ENCODE measurements at places on chromosomes 3 and 15. TPM values are rescaled to one million over a fixed set of nuclear protein-coding genes. Genes with fewer than 3 reads are reported as not detected.

Gene RAD51
- 73.2 TPM for total RNA-seq

Gene MYH15
- 1.8 TPM for total RNA-seq

Gene ADPGK
- total RNA-seq = 55.8 TPM

Gene TMC3
- total RNA-seq = not detected

Gene MYLK
- not detected for total RNA-seq

Gene LDHAL6B
- total RNA-seq = not detected

Gene SPTBN5
- total RNA-seq = 1.7 TPM

Gene VILL
- total RNA-seq = 12.5 TPM

Gene TF
- 1.9 TPM for total RNA-seq

Gene CCR8
- total RNA-seq = 1.7 TPM

Gene IRAK2
- 11.8 TPM for total RNA-seq

Gene SLC28A1
- total RNA-seq = not detected

Gene MST1R
- total RNA-seq = 2.4 TPM

Gene IGSF11
- 0.19 TPM for total RNA-seq

Gene DISP2
- 0.19 TPM for total RNA-seq

Gene SCN11A
- total RNA-seq = 0.44 TPM

Gene ERICH6
- total RNA-seq = not detected

Gene LINGO1
- total RNA-seq = not detected

Gene IL5RA
- 1.5 TPM for total RNA-seq
